Foreskin keratinocyte (primary cell): ENCODE measurements at places on chromosomes 2 and 18.
A peak's percentile ranks its signal among the peaks of the same experiment; 100 is the strongest.

GRCh38 chr18:61475931-61476330, 142.7 kb downstream of the CDH20 start:
- DNase-seq = no peak

GRCh38 chr2:106306387-106306786, 112.3 kb upstream of the UXS1 start:
- no peak for DNase-seq

GRCh38 chr2:173652311-173652710, 297.6 kb downstream of the CDCA7 start:
- peak; percentile 95 for DNase-seq

DNA sequence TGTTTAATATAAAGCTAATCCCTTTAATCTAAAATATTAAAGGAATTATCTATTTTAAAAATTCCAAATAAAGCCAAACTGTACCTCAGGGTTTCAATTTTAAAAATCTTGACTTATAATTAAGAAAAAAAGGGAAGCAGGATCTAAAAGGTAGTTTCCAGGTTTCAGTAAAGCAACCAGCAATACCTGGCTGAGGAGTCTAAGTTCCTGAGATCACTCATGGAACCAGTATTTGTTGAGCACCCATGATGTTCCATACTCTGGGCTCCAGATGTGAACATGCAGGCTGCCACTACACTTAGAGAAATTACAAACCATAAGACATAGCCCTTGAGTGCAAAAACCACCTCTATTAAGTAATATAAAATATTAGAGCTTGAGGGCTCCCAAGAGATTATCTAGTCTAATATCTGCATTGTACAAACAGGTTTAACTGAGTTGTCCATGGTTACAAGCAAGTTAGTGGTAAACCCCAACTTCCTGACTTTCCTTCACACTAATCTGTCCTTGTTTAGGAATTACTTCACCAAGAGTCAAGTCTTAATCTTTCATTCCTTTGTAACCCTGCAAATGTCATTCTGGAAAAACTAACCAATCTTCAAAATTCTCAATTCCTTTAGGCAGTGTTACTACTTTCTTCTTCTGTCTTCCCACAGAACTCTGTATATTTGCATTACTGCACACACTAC, 49.2 kb downstream of the CLASP1 start:
- peak; percentile 78 for DNase-seq

DNA sequence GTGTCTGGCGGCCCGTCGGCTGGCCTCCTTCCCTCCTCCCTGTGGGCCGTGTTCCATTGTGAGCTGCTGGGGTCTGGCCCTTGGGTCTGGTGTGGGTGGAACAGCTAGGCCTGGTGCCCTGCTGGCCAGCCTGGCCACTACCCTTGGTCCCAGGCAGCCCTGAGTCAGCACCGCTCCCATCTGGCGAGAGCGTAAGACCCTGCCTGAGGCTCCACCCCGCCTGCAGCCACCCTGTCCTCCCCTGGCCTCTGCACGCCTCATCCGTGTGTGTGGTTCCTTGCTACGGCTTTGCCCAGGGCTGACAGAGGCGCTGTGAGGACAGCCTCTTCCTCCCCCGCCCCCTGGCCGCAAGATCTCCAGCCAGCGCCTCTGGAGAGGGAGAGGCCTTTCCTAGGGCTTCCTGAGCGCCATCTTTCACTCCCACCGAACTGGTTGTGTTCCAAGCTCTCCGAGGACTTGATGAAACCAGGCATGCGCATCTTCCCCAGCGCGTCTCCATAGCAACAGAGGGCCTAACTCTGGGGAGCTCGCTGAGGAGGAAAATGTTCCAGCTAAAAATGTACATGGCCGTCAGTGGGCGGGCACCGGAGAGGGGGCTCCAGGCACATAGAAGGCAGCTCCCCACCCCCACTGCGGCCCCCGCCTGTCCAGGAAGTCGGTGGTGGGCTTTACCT, 83.0 kb downstream of the STPG4 start:
- no peak for DNase-seq

DNA sequence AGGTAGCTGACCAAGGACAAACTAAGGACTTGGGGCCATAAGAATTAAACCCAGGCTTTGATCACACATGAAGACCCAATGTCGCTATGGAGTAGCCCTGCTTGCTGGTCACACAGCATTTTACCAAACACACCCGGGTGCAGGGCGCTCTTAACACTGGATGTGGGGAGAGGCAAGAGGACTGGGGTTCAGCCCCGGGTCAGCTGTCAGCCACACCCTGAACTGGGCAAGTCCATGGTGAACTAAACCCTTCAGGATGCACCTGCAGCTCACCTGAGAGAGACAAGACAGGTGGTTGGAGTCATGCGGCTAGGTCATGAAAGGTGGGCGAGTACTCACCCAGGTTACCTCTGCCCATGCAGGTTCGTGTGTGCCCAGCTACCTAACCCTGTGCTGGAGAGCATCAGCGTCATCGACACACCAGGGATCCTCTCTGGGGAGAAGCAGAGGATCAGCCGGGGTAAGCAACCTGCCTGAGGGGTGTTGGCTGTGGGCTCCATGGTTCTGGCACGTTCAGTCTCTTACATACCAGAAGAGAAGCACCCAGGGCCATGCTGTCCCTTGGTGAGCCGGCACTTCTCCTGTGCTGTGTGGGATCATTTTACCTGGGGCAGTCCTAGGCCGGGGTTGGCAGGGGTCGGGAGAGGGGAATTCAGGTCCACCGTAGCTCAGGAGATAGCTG, 15.2 kb downstream of the EHD3 start:
- DNase-seq = no peak

- DNase-seq = no peak
These were observed 126.3 kb upstream of the BCL2L11 start for GRCh38 chr2:110994250-110994961.

DNA sequence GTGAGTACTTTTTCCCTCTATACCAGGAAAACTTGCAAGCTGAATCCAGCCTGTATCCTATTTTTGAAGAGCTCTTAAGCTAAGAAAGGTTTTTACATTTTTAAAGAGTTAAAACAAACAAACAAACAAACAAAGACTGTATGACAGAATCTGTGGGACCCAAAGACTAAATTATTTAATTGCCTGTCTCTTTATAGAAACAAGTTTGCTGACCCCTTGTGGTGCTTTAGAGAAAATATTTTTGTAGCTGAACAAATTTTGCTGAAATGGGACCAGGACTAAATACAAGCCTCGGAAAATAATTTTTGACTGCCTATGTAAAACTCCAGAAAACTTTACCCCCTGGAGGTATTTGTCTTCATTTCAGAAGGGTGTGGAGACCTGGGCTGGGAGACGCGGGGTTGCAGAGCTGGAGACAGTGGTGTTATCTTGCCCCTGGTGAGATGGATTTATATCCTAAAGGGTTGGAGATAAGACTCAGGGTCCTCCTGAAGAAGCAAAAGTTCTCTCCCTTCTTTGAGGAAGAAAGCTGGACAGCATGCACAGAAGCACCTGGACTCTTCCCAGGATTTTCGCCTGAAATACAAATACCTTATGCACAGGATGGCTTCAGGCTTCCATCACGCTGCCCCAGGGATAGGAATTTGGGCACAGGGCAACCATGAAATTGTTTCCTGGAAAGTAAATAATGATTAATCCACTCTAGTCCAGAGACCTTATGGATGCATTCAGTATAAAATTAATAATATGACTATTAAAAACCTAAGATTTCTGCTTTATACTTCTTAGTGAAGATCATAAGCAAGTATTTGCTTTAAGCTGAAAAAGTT, 54.3 kb downstream of the TMX3 start:
- peak; percentile 30 for DNase-seq

DNA sequence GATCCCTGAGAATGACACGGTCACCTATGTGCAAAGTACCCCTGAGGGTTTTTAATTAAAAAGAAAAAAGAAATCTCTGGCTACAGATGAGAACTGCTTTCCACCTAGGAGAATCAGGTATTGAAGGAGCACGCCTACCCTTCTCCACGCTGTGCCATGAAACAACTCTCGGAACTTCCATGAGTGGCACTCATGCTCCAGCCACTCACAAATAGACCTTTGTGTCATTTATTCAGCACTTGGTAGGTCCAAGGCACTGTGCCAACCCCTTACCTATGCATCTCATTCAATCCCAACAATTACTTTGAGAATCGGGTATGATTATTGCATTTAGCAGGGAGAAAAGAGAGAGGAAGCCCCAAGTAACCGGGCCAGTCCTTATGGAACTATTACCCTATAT, 44.9 kb upstream of the TTC39C start:
- no peak for DNase-seq

- no peak for DNase-seq
These were observed 99.9 kb downstream of the CBLN2 start for GRCh38 chr18:72444111-72444797.

DNA sequence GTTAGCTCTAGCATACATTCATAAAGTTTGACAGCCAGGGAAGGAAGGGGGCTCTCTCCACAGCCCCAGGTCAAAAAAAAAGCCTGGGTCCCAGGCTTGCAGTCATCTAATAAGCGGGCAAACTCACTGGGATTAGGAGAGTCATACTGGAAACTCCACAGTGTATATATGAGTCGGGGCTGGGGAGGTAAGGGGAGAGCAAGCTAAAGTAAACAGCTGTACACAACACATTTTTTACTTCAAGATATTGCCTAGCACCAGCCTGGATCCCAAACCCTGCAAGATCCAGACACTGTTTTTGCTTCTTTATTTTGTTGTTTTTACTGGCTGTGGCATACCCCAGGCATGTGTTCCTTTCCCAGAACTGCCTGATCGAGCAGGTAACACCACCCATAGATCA, 291.3 kb upstream of the TANK start:
- DNase-seq = no peak

- no peak for DNase-seq
These were observed 68.3 kb downstream of the FAM161A start for GRCh38 chr2:61785583-61785982.

DNA sequence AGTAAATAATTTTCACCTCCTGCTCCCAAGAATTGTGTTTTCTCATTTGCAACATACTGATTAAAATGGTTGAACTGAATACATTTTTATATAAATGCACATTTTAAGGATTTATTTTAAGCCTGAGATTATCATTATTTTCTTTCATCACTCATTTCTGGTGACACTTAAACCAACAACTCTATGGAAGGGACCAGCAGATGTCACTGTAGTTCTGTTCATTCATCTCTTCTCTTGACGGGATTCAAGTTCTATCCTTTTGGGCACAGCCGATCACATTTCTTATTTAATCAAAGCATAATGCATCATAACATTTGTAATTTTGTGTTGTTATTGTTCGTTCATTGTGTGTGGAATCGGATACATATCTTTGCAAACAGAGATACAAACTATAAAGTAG, 417.9 kb downstream of the HRH4 start:
- no peak for DNase-seq

DNA sequence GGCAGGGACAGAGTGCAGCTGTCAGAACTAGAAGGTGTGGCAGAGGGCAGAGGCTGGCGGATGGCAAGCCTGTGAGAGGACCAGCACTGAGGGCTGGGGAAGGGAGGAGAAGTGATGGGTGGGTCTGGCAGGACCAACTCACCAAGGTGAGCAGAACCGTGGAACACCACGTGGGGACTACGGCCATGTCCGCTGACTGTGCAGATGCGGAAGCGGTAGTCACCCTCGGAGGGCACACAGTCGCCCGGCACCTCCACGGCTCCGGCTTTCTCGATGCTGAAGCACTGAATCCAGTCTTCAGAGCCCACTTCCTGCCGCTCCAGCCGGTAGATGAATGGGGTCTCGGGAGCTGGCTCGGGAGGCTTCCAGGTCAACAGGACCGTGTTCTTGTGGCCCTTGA, 4.2 kb downstream of the OBSL1 start:
- no peak for DNase-seq

- DNase-seq = no peak
These were observed 1.3 kb downstream of the FMNL2 start for GRCh38 chr2:152336119-152336853.

DNA sequence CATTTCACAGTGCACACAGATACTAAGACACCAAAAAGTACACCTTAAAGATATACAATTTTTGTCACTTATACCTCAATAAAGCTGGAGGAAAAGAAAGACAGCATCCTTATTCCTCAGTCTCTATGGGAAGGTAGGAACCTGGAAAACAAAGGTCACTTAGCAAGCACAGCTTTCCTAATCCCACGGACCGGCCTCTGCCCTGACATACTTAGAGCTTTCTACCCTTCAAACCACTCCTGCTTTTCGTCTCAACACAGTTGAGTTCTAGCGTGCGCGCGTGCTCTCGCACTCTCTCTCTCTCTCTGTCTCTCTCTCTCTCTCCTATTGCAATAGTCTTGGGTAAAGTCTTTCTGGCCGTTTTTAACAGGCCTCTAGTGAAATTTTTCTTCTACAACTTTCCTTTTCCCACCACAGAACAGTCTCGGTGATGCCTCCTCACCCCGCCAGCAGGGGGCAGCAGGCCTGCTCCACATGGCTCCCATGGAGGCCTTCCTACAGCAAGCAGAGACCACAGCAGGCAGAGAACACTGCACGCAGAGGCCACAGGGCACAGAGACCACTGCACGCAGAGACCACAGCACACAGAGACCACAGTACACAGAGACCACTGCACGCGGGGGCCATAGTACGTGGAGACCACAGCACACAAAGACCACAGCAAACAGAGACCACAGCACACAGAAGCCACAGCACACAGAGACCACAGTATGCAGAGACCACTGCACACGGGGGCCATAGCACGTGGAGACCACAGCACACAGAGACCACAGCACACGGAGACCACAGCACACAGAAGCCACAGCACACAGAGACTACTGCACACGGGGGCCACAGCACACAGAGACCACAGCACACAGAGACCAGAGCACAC, 106.9 kb downstream of the FBXO15 start:
- no peak for DNase-seq

GRCh38 chr2:237898057-237898414, 38.6 kb downstream of the RAMP1 start:
- DNase-seq = peak; percentile 27

DNA sequence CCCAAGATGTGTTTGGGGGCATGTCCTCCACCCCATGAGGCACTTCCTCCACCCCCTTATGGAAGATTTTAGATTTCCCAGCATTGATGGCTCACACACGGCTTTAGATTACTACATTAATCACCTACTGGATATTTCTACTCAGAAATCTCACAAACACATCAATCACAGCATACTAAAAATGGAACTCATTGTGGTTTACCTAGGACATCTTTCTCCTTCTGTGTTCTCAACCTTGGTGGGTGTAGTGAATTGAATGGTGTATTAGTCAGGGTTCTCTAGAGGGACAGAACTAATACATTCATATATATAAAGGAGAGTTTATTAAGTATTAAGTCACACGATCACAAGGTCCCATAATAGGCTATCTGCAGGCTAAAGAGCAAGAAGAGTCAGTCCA, 82.1 kb upstream of the CYRIA start:
- no peak for DNase-seq

- no peak for DNase-seq
These were observed 1.1 kb downstream of the EEF1B2 start for GRCh38 chr2:206160807-206161179.

DNA sequence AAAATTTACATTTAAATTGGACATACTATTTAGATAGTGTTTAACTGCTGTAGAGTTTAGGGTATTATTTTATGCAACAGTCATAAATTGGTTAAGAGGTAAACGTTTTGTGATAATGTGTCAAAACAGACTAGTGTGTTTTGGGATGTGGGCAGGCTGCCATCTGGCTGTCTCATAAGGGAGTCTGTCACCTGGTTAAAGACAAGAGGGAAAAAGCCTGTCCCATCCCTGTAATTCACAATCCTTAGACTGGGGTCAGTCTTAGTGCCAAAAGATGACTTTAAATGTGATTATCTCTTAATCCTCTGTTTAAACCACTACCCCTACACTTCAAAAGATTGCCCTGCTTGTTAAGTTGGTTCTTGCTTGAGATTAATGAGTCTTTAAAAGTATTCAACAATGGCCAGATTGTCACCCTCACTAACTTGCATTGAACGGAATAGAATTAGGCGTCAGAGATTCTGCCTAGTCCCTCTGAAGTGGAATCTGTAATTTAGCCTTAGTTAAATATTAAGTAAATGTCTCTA, 59.2 kb downstream of the SGPP2 start:
- no peak for DNase-seq

GRCh38 chr18:12571630-12572029, 86.3 kb downstream of the SPIRE1 start:
- DNase-seq = no peak
